ENCODE measurements at places on chromosomes 13 and 19.
A peak's percentile ranks its signal among the peaks of the same experiment; 100 is the strongest.

GRCh38 chr13:29021717-29022116 is 201.6 kb downstream of the MTUS2 start:
- DNase-seq: no peak

GRCh38 chr13:23960566-23961156 is 63.4 kb upstream of the C1QTNF9B start:
- no peak for DNase-seq

- DNase-seq: no peak
These were observed 941 bp upstream of the SIAH3 start for GRCh38 chr13:45852494-45852893.

DNA sequence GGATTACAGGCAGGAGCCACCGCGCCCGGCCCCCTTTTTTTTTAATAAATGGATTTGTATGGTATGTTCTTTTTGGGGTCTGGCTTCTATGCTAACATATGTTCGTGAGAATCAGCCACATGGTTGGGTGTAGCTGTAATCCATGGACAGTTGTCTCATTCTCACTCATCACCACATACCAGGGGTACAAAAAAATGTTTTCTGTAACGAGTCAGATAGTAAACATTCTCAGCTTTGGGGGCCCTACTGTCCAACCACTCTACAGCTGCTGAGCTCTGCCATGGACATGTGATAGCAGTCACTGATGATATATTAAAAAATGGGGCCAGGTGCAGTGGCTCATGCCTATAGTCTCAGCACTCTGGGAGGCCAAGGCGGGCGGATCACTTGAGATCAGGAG is 5.1 kb upstream of the RETN start:
- no peak for DNase-seq

GRCh38 chr13:64688893-64689677 is 2541.1 kb downstream of the PCDH9 start:
- DNase-seq: no peak

DNA sequence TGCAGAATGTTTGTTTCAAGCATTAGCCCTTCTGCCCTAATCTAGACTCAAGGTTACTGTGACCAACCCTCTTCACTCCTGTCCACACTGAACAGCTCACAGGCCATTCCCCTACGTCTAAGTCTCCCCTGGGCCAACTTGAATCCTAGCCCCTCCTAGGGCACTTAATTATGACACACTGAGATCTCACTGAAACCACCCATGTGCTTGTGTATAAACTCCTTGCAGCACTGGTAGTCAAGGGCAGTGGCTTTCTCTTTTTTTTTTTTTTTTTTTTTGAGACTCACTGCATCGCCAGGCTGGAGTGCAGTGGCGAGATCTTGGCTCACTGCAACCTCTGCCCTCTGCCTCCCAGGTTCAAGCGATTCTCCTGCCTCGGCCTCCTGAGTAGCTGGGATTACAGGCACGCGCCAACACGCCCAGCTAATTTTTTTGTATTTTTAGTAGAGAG is 1.9 kb upstream of the AKT2 start:
- no peak for DNase-seq

DNA sequence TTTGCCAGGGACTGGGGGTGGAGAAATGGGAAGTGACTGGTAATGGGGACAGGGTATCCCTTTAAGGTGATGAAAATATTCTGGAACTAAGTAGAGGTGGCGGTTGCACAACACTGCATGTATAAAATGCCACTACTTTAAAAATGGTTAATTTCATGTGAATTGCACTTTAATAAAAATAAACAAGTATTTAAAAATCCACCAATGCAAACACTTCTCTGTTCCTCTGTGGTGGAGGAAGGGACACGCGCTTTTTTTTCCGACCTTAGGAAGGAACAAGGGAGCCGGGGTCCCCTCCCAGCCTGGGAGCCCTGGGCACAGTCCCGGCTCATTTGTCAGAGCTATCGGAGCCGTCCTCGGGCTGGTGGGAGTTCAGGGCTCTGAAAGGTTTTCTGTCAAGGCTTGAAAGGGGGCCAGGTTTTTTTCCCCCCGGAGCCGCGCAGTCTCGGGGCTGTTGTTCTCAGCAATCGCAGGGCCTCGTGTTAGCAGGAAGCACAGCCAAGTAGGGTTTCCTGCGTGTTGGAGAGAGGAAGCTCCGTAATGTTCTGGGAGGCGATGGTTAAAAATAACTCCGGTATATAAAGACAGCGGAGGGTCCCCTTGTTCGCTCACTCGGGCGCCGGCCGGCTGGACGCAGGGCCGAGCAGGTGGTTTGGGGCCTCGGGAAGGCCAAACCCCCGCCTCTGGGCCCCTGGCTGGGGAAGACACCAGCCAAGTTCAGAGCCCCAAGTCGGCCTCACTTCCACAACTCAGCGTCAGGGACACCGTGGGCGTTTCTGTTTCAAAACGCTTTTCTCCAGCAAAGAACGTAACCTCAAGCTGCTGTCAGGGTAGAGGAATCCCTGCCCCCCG is 41.2 kb upstream of the KLF2 start:
- peak; percentile 80 for DNase-seq

DNA sequence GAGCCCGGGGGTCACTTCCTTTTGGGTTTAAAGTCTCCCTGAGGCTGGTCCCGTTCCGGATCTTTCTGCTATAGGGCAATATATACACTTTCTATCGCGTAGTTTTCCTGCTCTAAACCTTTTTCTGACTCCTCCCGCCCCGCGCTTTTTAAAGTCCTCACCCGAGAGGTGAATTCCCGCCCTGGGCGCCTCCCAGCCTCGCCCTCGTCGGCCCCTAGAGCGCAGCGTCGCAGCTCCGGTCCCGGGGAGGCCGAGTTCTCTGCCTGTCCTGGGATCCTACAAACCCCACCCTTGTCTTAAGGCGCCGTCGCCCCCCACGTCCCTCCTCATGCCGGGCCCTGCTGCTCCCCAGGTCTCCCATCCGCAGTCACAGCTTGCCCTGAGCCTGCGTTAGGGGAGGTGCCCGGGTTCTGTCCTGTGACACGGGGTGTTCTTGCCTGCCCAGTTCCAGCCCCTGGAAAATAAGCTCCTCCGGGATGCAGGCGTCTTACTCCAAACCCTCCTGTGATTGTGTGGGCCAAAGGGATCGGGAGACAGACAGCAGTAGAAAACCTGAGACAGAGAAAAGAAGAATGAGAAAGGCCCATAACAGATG is 491 bp downstream of the ZNF525 start:
- DNase-seq: peak; percentile 53

DNA sequence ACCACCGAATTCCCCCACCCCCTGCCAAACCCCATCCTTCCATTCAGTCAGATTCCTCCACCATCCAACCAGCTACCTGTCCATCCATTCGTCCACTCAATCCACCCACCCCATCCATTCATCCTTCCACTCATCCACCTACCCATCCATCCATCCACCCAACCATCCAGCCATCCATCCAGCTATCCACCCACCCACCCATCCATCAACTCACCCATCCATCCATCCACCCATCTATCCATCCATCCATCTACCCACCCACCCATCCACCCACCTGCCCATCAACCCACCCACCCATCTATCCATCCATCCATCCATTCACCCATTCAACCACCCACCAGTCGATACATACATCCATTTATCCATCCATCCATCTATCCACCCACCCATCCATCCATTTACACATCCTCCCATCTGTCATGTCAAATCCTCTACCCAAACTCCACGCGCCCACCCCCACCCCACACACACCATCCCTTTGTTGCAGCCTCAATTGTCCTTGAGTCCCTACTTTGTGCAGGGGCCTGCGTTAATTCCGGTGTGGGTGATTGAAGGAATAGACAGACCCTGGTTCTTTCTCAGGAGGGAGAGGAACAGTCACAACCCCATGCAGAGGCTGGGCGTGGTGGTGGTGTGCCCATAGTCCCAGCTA is 5.3 kb upstream of the SLC5A5 start:
- DNase-seq: no peak

GRCh38 chr13:110187641-110188161 is 119.3 kb downstream of the COL4A1 start:
- DNase-seq: no peak

- no peak for DNase-seq
These were observed 96.3 kb downstream of the TBC1D4 start for GRCh38 chr13:75385708-75386083.
